M059J (cell line): ENCODE measurements at places on chromosomes 1 and 21. TPM values are rescaled to one million over a fixed set of nuclear protein-coding genes. Genes with fewer than 3 reads are reported as not detected.

- peak; percentile 28 for DNase-seq
These were observed 100.9 kb downstream of the TSEN15 start for GRCh38 chr1:184152434-184152898.

- peak; percentile 58 for DNase-seq
These were observed 28.9 kb upstream of the CLSTN1 start for GRCh38 chr1:9852410-9853248.

GRCh38 chr1:28078262-28078661 is 10.1 kb downstream of the EYA3 start:
- DNase-seq, result no peak

- DNase-seq, result no peak
These were observed 28.1 kb upstream of the COL6A2 start for GRCh38 chr21:46069719-46070279.

GUCA2B gene
- total RNA-seq, result not detected in 2 replicates

OR10Z1 gene
- total RNA-seq, result not detected in 2 replicates
